Hematopoietic multipotent progenitor cell treated with erythropoietin and hydrocortisone succinate and interleukin-3 and kit ligand, for 6 days (in vitro differentiated cells): ENCODE measurements at places on chromosomes 3 and 15.
A peak's percentile ranks its signal among the peaks of the same experiment; 100 is the strongest.

DNA sequence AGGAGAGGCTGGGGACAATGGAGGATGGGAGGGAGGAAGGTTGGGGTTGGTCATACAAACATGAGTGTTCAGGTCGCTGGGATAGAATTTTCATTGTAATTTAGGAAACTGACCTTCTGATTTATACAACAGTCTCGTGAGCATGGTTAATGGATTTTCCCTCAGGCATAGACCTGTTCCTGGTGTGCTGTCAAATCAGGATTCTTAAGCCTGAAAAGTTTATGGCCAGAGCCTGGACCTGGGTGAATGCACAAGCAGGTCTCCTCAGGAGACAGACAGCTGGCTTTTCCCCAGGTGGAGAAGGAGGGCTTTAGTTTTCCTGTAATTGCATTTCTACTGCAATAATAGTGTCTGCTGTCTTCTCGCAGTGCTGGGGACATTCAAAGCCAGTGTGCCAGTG is 338.0 kb downstream of the SHQ1 start:
- no peak for DNase-seq

DNA sequence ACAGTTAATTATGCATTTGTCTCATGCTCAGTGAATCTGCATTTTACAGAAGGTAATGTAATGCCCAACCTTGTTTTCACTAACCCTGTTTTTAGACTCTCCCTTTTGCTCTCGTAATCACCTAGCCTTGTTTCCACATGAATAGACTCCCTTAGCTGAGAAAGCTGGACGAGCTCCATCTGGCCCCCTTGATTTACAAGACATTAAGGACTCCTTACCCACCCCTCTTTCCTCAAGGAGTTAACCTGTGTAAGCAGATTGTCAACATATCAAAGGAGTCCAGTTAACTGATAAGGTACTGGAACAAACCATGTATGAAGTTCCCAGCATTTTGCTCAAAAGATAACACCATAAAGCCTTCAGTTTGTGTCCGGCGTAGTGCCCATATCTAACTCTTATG is 99.6 kb downstream of the VPS8 start:
- DNase-seq = peak; percentile 27

GRCh38 chr3:97575742-97576141 is 188.8 kb upstream of the ARL6 start:
- no peak for DNase-seq

DNA sequence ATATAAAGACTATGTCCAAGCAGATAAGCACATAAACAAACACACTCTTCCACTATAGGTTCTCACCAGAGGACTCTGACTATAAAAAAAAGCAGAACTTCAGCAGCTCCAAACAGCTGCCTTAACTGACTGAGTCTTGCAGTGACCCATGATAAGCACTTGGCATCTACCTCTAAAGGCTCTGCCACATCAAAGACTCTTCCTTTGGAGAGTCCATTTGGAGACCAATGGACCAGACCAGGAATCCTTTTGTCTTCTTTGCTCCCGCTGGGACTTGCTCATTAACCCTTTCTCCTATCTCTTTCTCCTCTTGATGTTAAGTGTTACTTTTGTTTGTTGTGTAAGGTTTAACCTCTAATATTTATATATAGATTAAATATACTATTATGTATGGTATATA is 424.1 kb downstream of the RSL24D1 start:
- peak; percentile 2 for DNase-seq

- DNase-seq = no peak
Measured at GRCh38 chr3:126816986-126817777, 113.1 kb downstream of the CHCHD6 start.

DNA sequence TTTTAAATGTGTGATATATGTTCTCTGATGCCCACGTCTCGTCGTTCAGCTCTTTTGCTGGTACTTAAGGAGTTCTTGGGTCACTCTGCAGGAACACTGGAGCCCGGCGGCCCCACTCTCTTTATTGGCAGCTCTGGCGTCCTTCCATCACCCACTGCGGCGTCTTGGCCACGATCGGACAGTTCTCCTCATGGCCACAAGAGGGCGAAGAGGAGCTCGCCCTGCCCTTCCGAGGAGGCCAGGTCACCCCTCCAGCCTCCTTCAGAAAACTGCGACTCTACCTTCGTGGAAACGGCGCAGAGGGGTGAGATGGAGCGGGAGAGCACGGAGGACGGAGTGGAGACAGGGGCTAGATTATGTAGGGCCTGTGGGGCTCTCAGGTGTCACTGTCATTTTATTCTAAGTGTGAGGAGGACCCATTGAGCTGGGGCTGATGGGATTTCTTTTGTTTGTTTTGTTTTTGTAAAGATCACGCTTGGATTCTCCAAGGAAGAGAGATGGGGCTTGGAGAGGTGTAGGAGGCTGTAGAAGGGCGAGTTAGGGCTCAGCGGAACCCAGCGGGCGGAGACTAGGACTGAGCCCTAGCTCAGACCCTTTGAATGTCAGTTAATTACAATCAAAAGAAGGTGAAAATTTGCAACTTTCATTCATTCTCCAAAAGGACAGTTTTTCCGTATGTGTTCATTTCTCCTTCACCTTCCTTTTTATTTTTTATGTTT is 28.0 kb upstream of the GABRA5 start:
- DNase-seq = peak; percentile 33

GRCh38 chr3:145936971-145937370 is 224.0 kb downstream of the PLOD2 start:
- no peak for DNase-seq
